ENCODE measurements at places on chromosomes 3 and 15. TPM values are rescaled to one million over a fixed set of nuclear protein-coding genes. Genes with fewer than 3 reads are reported as not detected.
A peak's percentile ranks its signal among the peaks of the same experiment; 100 is the strongest.

- no peak for ATAC-seq
Measured at GRCh38 chr15:80105193-80105592, 45.7 kb downstream of the ZFAND6 start.

- ATAC-seq, result no peak
Measured at GRCh38 chr3:144363856-144364255, 392.2 kb downstream of the DIPK2A start.

DNA sequence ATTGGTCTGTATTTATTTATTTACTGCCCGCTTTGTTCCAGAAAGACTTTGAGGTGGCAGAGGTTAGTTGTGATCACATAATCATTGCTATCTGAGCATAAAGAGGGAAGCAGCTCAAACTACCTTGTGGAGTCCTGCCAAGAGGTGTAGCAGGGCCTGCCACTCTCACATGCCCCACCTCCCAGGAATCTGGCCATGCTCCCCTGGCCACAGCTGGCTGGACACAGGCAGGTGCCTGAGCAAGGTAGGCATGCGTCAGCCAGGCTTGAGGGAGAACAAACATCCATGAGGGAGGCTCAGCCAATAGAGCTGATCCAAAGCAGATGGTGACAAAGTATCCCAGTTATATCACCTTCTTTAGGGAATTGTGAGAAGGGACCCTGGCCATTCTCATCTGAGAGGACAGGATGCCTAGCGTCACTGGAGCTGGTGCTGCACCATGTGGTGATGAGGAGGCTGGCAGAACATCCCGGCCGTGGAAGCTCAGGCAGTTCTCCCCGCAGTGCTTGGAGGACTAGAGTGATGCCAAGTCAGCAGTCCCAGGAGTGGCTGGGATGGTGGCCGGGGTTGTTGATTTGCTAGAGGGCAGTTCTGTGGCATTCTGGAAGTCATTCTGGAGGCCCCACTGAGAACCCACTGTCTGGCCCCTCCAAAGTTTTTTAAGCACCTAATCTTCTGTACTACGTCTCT lies 6.8 kb upstream of the POLG start:
- no peak for ATAC-seq

- ATAC-seq, result no peak
Measured at GRCh38 chr3:177979703-177980102, 556.5 kb upstream of the KCNMB2 start.

GRCh38 chr3:42908675-42909074 lies 2.7 kb downstream of the ZNF662 start:
- ATAC-seq, result no peak

DNA sequence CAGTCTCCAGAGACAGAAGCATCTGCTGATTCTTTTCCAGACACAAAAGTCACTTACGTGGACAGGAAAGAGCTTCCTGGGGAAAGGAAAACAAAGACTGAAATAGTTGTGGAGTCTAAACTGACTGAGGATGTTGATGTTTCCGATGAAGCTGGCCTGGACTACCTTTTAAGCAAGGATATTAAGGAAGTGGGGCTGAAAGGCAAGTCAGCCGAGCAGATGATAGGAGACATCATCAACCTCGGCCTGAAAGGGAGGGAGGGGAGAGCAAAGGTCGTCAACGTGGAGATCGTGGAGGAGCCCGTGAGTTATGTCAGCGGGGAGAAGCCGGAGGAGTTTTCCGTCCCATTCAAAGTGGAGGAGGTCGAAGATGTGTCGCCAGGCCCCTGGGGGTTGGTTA lies 25.4 kb downstream of the SYNM start:
- ATAC-seq, result no peak

The COL8A1 gene
- total RNA-seq, result 58.4 TPM

GRCh38 chr3:54891540-54891897 lies 36.3 kb downstream of the LRTM1 start:
- ATAC-seq, result peak; percentile 97

DNA sequence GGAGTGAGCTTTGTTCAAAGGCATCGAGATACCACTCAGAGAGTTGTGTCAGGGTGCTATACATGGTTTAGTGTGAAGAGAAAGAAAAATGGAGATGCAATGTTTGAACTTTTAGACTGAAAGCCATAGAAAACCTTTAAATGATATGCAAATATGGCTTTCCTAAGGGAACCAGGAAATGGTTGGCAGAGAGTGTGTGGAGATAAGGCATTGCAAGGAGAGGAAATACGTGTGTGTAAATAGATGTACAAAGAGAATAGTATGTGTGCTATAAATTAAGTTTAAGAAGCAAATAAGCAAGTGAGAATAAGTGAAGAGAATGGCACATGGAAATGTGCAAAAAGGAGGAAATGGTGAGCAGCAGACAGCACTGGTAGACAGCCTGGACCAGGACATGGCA lies 198.1 kb downstream of the SLC9A9 start:
- no peak for ATAC-seq

GRCh38 chr15:73631915-73632669 lies 1.1 kb downstream of the NPTN start:
- ATAC-seq, result peak; percentile 42

- no peak for ATAC-seq
Measured at GRCh38 chr15:52673734-52674133, 5.5 kb downstream of the ATOSA start.

DNA sequence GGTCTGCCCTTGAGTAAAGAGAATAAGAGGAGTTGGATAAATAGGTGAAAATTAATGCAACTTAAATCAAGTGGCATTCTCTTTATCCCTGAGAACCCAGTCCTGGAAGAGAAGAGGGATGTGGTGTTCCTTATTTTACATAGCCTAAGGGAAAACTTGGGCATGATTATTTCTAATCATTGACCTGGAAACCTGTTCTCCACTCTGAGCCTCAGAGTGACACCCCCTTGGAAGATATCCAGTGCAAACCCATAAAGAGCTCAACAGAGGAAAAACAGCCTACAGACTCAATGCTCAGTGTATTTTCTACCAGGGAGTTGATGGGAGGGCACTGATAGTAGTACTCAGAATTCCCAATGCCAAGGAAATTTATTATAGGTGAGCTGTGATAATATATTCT lies 22.0 kb downstream of the SLC15A2 start:
- no peak for ATAC-seq

- ATAC-seq, result no peak
Measured at GRCh38 chr15:69857686-69858391, 239.9 kb downstream of the TLE3 start.

The ZCWPW2 gene
- total RNA-seq, result 1.1 TPM
